ENCODE measurements at places on chromosomes 3 and 15.

- no peak for DNase-seq
These were observed 34.0 kb downstream of the BHLHE40 start for GRCh38 chr3:5013021-5013906.

DNA sequence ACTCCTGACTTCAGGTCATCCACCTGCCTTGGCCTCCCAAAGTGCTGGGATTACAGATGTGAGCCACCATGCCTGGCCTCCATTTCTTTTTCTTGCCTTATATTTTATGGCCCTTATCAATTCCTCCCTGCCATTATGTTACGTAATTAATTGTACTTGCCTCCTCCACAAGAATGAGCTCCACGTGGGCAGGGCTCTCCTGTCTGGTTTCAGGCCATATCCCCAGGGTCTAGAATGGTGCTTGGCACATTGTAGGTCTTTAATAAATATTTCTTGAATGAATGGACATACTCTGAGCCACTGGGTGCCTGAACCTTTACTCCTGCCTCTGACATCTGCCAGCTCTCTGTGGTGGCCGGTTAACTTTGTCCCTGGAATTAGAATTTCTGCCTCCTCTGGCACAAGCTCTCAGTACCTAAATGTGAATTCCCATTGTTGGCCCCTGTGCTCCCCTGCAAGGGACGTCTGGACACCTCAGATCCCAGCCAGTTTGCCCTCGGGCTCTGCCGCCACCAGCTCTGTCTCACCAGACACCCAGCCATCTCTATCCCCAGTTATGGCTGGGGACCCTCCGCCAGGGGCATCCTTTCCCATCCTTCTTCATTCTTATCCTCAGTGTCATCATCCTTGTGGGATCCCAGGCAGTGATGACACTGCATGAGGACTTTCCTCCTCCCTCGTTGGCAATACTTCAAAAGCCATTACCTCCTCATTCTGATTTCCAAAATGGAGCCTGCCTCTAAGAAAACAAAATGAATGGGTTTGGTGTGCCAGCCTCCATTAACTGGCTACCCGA is 165.6 kb upstream of the SMAD3 start:
- DNase-seq, result no peak

- no peak for DNase-seq
These were observed 3.3 kb downstream of the SHISA5 start for GRCh38 chr3:48500656-48501055.

DNA sequence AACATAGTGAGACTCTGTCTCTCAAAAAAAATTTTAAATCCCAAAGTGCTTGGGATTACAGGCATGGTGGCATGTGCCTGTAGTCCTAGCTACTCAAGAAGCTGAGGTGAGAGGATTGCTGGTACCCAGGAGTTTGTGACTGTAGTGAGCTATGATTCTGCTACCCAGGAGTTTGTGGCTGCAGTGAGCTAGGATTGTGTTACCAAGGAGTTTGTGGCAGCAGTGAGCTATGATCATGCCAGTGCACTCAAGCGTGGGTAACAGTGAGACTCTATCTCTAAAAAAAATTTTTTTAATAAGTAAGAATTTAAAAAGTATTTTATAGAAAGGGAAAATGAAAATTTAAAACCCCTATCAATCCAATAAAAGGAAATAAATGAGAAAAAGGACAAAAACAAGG is 69.5 kb downstream of the FAIM start:
- no peak for DNase-seq

DNA sequence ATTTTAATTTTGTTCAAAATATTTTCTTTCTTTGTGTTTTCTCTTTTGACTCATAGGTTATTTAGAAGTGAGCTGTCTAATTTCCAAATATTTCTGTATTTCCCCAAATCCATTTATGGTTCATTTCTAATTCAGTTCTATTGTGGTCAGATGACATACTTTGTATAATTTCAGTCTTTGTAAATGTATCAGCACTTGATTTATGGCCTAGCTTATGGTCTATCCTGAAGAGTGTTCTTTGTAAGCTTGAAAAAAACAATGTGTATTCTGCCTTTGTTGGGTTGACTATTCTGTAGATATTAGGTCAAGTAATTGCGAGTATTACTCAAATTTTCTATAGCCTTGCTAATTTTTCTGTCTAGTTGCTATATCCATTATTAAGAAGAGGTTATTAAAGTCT is 311.2 kb downstream of the OCA2 start:
- no peak for DNase-seq

DNA sequence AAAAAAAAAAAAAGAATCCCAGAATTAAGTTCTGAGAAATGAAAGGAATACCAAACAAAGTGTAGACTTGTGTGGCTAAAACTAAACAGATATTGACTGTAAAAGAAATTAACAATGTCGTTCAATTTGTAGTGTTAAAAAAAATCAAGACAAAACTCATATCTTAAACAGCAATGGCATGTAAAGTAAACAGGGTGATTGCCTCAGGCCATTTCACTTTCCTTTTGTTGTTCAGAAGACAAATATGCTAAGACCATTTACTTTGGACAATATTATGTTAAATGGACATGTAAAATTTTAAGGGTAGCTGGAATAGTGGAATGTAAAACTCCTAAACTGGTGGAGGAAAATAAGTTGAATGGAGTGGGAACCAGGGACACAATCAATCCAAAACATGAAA is 139.1 kb downstream of the RTP4 start:
- DNase-seq, result no peak

DNA sequence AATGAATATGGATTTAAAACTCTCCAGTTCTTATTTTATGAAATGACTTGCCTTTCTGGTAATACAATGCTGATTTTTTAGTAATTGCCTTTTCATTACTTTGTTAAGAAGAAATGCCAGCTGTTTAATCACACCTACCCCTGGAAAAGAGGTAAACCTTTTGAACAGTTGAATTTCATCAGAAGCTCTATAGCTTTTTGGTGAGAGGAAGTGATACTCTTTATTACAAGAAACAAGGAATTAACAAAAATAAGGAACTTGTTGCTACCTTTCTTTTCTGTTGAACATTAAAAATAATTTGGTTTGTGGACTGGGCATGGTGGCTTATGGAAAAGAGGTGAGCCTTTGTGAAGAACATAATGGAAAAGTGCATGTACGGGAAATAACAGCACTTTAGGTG is 19.7 kb downstream of the BLOC1S6 start:
- no peak for DNase-seq

GRCh38 chr3:380801-381200 is 184.2 kb downstream of the CHL1 start:
- no peak for DNase-seq

GRCh38 chr3:149615731-149616221 is 42.0 kb downstream of the WWTR1 start:
- DNase-seq, result no peak

- DNase-seq, result no peak
These were observed 35.5 kb downstream of the CACNA2D3 start for GRCh38 chr3:54157860-54158259.

GRCh38 chr3:10017636-10018292 is 8.5 kb upstream of the FANCD2 start:
- DNase-seq, result peak; percentile 48

DNA sequence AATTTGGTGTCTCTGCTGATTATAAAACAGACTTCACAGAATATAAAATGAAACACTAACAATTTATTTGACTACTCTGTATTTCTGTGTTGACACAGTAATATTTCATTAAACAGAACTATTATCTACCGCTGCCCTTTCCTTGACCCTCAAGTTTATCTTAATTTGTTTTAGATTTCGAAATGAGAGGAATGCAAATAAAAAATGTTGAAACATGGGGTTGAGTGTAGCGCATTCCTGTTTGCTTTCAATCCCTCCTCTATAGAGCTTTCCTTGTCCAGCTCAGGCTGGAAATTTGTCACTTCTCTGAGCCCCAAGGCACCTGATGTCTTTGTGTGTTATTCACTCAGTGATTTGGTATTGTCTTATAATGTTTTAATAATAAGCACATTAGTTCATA is 550.2 kb downstream of the ZBBX start:
- no peak for DNase-seq

GRCh38 chr3:89571707-89572106 is 464.3 kb downstream of the EPHA3 start:
- DNase-seq, result no peak

DNA sequence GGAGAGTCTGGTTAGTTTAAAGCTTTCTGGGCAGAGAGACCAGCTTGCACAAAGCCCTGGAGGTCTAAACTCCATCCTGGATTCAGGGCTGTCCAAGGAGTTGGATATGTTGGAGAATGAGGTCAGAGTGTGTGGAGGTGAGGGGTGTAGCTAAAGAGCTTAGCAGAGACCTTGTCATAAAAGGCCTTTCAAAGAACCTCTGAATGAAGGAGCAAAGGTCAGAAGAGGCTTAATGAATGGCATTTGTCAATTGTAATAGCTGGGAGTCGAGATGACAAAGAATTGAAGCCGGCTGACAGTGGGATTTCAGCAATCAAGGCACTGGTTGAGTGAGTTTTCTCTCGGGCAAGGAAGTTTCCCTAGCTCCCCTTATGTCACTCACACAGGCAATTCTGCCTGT is 202.6 kb downstream of the PDCD6IP start:
- no peak for DNase-seq

- DNase-seq, result no peak
These were observed 279.8 kb downstream of the VPS13C start for GRCh38 chr15:61780278-61780980.

- no peak for DNase-seq
These were observed 149.8 kb downstream of the APBA2 start for GRCh38 chr15:29035336-29036285.

DNA sequence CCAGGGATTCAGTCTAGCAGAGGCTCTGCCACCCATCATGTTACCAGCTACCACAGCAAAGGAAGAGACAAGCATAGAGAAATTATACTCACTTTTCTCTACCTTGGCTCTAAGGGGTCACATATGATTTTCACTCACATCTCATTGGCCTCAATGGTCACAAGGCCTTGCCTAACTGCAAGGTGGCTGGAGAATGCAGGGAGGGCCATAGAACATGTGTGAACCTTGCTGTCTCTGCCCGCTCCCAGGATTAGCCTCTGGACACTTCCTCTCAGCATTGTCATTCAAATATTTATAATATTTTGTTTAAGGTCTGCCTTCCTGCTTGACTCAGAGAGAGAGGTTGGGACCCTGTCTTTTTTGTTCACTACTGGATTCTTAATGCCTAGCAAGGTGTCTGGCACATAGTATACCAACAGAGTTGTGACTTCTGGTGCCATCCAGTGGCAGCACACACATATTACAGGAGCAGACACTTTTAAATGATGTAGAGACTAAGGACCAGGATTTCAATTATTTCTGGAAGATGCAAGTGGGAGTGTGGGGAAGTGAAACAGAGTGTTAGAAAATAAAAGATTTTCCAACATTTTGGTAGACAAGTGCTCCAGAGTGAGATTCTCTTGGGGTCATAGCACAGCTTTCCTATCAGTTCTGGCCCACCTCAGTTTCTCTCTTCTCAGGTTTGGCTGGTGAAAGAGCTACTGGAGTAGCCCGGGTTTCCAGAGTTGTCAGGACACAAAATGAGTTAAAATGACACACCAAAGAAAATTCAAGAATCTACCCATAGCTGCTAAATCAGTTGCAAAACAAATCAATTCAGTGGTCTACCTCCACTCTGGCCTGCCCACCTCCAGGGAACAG is 119.0 kb upstream of the RASGRP1 start:
- DNase-seq, result peak; percentile 55

DNA sequence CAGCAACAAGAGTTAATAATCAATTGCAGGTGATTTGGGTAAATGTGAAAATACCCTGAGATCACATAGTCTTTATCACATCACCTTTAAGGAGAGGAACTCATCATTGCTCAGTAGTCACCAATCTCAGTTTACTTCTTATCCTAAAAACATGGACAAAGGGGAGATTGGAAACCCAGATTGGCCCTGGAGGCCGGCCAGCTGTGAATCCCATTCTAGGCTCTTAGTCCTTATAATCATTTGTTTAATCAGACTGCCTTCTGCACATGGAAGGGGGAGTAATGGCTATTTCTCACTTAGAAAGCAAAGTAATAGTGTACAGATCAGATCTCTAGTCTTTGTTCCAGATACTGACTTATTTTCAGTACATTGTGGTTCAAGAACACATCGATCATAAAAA is 37.2 kb upstream of the CPB1 start:
- DNase-seq, result no peak

DNA sequence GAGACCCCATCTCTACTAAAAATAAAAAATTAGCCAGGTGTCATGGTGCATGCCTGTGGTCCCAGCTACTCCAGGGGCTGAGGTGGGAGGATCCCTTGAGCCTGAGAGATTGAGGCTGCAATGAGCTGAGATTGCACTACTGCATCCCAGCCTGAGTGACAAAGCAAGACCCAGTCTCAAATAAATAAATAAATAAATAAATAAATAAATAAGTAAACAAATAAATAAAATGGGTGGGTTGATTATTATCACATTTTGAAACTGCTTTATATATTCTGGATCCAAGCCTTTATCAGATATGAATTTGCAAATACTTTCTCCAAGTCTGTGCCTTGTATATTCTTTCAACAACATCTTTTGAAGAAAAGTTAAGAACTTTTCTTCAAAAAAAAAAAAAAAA is 22.2 kb upstream of the PCSK6 start:
- DNase-seq, result no peak

DNA sequence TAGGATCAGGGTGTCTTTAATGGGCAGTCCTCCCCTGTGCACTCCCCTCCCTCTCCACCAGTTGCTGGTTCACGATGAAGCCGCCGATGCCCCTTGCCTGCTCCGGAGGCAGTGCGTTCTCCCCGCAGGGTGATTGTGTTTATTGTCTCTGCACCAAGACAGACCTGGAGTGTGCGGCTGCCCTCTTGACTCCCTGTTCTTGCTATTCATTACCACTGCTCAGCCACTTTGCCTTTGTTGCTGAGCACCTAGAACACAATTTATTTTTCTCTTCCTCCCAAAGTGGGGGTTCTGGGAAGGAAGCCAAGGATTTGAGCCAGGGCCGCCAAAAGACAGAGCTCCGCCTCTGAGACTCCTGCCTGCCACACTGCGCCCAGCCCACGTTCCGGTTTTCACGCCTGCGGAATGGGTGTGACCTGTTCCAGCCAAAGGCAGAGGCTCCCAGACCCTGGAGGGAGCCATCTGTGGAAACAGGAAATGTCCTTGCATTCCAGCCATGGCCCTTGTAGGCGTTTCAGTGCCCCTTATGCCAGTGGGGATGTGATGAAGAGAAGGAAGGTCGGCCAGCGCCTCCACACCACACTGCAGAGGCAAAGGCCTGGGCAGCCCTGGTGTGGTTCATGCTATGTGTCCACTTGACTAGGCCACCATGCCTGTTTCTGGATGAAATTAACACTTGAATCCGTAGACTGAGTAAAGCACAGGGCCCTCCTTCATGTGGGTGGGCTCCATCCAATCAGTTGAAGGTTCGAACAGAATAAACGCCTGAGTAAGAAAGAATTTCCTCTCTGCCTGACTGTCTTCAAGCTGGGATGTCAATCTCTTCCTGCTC is 85.8 kb downstream of the HMG20A start:
- DNase-seq, result no peak

DNA sequence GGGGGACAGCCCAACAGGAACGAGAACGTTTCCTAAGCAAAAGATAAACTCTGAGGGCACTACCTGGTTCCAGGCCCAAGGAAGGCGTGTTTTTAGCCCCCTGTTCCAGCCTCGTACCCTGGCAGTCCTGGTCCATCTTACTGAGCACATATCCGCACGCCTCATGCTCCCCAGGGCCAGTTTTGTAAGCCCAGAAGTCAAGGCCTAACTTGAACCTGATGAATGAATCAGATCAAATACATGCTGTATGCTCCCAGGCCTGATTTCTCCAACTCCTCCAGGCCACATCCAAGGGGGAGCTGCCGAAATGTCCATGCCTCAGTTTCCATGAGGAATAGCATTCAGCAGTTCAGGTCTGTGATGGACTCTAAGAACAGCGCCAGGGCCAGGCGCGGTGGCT is 14.3 kb upstream of the DOCK3 start:
- DNase-seq, result no peak

Data from T-helper 2 cell (primary cell).